Fibroblast of skin of right biceps (primary cell): ENCODE measurements at places on chromosomes 13 and 19.

GRCh38 chr13:27465611-27466010 is 15.2 kb upstream of the MTIF3 start:
- DNase-seq = no peak

GRCh38 chr19:58557221-58558065 is 968 bp downstream of the UBE2M start:
- DNase-seq = no peak

- DNase-seq = no peak
Observed at GRCh38 chr19:35936738-35937268, 629 bp downstream of the LRFN3 start.

GRCh38 chr13:72990953-72991352 is 67.9 kb upstream of the KLF5 start:
- DNase-seq = no peak

DNA sequence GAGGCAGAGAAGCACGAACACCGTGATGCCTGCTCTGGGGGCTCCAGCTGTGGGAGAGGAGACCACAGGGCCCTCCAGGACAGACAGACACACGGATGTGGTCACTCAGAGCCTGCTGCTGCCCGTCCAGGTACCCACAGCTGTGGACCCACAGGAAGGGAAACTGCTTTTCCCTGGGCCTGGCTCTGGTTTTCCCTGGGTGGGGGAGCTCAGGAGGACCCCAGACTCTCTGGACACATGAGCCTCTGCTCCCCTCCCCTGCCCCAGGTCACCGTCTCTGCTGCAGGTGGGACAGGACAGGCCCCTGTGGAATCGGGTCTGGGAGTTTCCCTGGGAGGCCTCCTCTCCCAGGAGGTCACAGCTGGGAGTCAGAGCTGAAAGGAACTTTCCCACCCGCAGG is 7.3 kb downstream of the LILRA4 start:
- no peak for DNase-seq

GRCh38 chr19:31110336-31110735 is 238.9 kb downstream of the TSHZ3 start:
- peak; percentile 39 for DNase-seq

DNA sequence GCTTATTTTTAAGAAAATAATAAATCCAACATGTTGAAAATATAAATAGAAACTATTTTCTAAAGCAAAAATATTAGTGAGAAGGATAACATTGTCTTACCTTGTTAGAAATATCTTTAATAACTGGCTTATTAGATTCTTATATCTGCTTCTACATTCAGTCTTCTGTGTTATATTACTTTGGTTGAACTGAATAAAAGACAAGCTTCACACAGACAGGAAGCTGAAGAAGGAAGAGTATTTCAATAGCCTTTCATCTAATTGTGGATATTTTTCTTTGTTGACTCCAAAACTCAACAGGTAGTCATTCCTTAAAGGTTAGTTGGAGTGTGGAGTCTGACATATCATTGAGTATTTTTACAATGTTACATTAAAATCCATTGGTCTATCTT is 10.9 kb downstream of the SETDB2 start:
- DNase-seq = no peak

DNA sequence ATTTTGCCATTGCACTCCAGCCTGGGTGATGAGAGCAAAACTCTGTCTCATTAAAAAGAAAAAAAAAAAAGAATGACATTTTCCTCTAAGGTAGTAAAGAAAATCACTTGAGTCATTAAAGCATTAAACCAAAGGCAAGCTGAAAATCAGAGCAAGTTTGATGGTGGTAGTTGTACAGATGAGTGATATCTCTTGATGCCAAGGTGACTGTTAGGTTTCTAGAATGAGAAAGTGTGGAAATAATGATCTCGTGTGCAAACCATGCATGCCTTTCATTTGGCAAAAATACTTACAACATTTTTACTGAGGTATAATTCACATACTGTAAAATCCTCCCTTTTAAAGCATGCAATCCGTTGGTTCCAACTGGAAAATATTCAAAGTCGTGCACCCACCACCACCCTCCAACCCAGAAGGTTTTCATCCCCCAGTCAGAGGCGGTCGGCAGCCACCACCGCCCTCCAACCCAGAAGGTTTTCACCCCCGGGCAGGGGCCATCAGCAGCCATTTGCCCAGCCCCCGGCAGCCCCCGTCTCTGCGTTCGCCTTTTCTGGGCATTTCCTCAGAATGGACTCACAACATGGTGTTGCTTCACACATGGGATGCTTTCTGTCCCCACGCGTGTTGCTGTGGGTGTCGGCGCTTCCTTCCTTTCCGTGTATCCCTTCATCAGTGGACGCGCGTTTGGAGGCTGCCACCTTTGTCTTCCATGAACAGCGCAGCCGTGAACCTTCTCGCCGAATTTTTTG is 90.2 kb downstream of the ATP11A start:
- DNase-seq = peak; percentile 43

GRCh38 chr13:112143046-112143752 is 76.2 kb downstream of the SOX1 start:
- DNase-seq = no peak

DNA sequence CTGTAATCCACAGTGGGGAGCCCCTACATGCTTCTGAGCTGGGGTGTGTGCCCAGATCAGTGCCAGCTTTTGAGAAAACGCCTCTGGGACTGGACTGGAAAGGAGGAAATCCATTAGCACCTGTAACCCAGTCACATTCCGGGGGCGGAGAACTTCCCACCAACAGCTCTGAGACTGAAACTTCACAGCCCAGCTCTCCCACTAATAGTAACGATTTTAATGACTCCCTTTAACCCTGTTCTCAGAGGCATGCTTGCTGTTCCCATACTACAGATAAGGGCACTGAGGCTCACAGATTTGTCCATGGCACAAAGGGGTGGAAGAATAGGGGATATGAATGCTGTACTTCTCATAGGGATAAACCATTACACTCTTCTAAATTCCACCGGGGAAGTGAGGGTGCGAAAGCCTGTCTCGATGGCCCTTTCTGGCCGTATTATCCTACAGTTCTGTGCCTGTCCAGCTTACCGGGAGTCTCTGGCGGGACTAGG is 851 bp downstream of the FBXO46 start:
- DNase-seq = no peak

DNA sequence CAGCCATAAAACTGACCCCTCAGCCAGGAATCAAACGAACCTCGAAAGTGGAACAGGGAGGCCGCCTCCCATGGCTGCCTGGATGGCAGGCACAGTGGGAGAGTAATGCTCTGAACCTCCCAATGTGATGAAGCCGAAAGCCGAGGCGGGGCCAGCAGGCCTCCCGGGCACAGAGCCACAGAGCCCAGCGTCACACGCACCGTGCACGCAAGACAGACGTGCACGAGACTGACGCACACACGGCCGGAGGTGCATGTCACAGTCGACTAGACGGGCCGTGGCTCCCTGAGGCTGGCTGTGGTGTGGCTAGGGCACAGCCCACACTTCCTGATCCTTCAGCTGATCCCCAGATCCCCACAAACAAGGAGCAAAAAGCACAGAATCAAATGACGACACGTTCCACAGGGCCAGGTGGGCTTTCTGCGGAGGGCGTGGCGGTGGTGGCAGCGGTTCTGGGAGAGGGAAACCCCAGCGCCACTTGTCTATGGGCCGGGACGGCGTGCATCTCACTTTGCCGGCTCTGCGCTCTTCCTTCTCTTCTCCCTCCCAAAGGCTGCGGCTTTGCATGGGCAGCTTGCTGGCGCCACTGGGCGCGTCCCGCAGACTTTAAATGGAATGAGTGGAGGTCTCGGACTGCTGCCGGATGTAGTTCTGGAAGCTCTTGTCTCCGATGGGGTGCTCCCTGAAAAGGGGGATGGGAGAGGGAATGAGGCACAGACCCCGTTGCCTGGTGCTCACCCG is 5.0 kb upstream of the C13orf46 start:
- no peak for DNase-seq
